ENCODE measurements at places on chromosomes 4 and X.
A peak's percentile ranks its signal among the peaks of the same experiment; 100 is the strongest.

GRCh38 chrX:2642791-2643190 is 48.3 kb upstream of the CD99 start:
- no peak for ATAC-seq

GRCh38 chrX:6226596-6227452 is 1.8 kb downstream of the NLGN4X start:
- ATAC-seq, result peak; percentile 13

DNA sequence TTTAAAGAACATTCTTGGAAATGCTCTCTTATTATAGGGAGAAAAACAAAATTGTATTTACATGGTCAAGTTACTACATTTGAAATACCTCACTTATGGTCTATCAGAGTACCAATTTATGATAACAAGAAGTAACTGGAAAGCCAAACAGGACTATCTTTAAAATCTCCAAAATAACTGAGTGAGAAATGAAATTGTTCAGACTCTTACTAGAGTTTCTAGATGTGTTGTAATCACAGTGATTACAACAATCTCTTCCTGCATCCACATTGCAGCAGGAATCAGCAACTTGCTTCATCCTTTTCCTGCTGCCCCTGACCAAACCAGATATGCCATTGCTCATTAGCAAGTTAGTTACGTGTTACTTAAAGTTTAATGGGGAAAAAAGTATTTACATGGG is 245.2 kb upstream of the SMIM31 start:
- no peak for ATAC-seq

- no peak for ATAC-seq
Observed at GRCh38 chrX:137545711-137546651, 19.9 kb upstream of the ZIC3 start.

DNA sequence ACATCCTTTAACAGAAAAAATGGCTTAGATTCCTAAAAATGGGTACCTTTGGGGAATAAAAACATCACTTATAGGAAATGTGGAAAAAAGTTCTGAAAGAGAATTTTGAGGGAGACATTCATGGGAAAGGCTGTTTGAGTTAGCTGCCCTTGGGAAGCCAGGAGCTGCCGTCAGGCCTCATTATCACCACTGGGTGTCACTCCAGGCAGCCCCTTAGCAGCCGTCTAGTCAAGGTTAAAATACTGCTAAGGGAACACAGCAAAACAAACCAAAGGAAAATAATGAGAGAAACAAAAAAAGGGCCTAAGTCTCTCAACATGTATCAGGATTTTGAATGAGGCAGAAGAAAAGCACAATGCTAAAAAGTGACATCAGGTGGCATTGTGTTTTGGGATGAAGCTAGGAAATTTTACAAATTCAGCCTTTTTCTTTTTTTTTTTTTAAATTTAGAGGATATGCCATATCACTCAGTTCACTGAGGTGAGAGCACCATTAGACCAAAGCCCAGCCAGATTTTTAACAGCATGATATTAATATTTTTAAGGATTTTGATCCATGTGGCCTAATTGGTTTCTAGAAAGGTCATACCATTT is 235.3 kb downstream of the GPAT3 start:
- no peak for ATAC-seq

GRCh38 chrX:3638280-3638873 is 75.1 kb downstream of the PRKX start:
- ATAC-seq, result peak; percentile 75

- peak; percentile 6 for ATAC-seq
Observed at GRCh38 chr4:2963966-2964471, 648 bp downstream of the GRK4 start.

- peak; percentile 62 for ATAC-seq
Observed at GRCh38 chr4:159117968-159118367, 15.1 kb downstream of the RAPGEF2 start.

GRCh38 chr4:10623241-10623640 is 61.3 kb downstream of the CLNK start:
- ATAC-seq, result no peak

DNA sequence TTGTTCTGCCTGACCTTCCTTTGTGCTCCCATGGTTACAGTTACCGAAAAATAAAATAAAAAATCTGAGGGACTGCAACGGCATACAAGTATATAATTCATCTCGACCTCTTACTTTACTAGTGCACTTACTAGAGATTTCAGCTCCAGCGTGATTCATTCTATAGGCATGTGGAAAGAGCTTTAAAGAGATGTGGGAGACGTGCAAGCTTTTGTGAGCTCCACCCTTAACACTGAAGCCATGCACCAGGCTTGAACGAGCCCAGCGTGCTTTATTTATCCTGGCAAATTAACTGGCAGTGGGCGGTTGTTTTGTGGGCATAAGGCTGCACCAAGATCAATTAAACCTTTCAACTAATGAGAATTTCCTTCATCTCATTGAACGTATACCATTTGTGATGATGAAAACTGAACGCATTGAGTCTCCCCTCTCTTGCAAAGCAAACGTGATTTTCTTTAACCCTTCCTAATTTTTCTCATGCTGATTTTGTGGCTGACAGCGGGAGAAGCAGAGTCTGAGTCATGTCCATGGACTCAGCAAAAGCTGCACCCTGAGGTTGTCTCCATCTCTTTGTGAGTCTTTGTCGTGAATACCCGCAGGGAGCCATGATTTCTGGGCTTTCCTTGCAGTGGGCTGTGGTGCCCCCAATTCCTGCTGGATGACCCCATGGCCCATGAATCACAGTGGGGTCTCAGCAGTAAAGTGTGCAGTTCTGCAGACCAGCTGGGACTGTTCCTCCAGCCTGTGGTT is 60.1 kb downstream of the MXRA5 start:
- ATAC-seq, result peak; percentile 86

- no peak for ATAC-seq
Observed at GRCh38 chrX:45972636-45973035, 572.6 kb downstream of the ZNF674 start.

DNA sequence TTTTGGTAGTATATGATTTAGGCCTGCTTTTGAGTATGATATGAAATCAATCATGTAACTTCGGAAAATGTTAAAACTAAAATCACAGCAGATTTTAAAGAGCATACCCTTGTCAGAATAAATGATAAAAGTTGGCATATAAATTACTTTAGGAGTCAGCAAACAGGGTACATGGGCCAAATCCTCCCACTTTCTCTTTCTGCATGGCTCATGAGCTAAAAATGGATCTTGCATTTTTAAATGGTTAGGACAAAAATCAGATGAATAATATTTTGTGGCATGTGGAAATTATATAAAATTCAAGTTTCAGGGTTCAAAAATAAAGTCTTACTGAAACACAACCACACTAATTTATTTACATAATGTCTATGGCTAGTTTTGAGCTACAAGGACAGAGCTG is 214.9 kb downstream of the GASK1B start:
- no peak for ATAC-seq

DNA sequence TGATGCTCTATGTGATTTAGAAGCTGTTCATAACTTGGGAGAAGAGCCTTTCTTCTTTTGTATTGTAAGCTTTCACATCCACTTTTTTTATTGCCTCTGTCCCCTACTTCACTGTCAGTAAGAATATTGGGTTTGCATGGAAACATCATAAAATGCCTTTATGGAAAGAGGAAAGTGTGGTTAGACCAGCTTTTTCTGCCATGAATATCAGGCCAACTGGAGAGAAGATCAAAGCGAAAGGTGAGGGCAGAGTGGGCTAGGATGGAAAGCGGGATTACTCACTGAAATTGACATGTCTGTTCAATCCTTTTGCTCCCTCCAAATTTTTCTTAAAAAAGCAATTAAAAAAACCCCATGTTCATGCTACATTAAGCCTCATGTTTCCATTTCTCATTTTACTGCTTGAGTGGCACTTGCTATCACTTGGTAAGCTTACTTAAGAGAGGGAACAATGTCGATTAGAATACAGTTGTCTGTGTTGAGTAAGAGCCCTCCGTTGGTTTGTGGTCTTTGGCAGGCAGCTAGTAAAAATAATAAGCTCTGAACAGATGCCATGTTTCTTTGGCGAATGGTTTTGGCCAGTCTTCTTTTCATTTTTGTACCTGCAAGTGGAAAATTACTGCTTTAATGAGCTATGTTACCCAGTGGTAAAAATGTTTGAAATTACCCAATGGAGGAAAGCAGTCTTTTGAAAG is 35.9 kb downstream of the SUPT20HL1 start:
- ATAC-seq, result no peak

All from esophagus mucosa (tissue), 1 donor.